NCI-H345 (cell line): ENCODE measurements at places on chromosomes 6 and 20.
A peak's percentile ranks its signal among the peaks of the same experiment; 100 is the strongest.

DNA sequence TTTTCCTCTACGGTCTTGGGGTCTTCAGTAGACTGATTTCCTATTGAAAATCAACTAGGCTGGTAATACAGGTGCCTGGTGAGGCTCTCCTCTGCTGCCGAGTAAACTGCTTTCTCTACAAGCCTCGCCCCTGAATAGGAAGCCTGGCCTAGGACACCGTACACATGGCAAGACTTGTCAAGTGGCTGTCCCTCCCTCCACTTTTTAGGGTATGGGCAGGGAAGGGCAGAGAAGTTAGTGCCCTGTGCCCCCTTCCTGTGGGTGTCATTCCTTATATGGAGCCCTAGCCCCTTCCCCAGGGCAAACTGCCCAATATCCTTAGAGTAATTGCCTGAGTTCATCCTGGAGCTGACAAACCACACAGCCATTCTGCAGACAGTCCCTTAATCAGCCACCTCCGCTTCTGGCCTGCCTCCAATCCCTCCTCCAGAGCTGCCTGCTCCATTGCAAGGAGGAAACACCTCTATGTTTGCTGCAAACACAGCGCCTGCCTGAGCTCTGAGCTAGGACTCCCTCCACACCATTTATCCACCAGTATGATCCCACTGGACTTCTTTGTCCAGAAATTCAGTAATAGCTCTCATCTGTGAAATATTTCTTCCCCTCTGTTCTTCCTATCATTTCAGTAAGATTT, 93.1 kb downstream of the CHD6 start:
- peak; percentile 20 for DNase-seq

- DNase-seq = no peak
These were observed 310.3 kb upstream of the RNF24 start for GRCh38 chr20:4325548-4326187.

DNA sequence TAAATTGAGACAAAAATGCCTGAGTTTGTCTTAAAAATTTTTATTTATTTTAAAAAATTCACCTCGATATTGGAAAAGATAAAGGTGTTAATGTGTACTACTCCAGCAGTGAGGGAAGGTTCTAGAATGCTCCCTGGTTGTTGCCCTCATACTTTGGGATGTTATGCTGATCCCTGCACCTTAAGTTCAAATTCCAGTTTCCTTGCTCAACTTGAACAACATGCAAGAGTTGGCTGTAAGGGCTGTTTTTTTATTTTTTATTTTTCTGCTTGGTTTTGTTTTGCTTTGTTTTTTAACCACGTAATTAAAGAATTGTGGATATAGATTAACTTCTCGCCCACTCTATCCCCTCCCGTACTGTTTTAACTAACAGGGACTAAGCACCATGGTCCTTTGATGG, 158.7 kb upstream of the CITED2 start:
- no peak for DNase-seq

GRCh38 chr6:10837622-10837994, 731 bp downstream of the MAK start:
- DNase-seq = no peak

DNA sequence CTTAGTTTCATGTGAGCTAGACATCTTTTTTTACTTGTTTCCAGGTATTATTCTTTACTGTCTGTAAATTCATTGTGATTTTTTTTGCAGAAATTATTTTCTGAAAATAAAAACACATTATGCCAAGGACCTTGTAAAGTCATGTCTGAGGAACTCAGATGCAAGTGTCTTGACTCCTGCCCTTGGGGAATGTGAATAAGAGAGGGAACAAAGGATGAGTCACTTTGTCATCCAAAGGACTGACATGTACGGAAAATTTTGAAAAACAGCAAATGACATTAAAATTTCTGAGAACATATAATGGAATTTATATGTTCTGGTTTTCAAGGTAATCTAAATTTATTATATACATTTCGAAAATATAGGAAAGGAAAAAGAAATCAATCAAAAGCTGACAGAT, 660.4 kb downstream of the CD109 start:
- DNase-seq = no peak

DNA sequence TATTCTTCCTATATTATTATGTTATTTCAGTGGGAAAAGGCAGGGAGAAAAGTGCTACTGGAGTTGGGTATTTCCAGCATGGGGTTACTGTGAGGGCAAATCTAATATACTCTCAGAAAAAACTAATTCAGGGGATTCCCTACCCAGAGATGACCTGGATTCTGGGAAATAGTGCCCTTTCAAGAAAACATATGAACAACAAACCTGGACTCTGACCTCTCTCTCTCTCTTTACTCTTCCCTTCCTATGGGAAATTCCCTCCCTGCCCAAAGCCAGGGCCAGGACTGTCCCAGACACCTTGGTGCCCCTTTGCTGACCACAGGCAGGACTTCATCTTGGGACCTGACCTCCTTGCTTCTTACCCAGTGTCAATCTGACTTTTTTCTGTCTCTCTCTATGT, 1.6 kb upstream of the UBD start:
- no peak for DNase-seq

DNA sequence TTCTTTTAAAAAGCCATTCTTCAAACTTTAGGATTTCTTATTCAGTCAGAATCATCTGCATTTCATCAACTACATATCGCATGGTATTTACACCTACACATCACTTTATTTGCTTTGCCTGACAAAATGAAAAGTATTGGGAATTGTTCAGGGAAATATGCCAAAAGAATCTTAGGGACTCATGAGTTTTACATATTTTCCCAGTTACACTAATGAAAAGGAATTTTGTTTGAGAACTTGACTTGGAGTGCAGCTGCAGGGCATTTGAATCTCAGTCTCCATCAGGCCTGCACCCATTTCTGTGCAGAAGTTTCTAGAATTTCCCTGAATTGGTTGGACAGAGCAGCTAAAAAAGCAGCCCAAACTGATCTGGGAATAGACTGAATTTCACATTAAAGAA, 65.3 kb downstream of the MTHFD1L start:
- no peak for DNase-seq

- no peak for DNase-seq
These were observed 285.4 kb downstream of the PHACTR1 start for GRCh38 chr6:13001927-13002326.

- no peak for DNase-seq
These were observed 9.4 kb downstream of the CST4 start for GRCh38 chr20:23679133-23680092.

- peak; percentile 3 for DNase-seq
These were observed 69.0 kb downstream of the BTBD9 start for GRCh38 chr6:38570750-38571149.

- DNase-seq = no peak
These were observed 41.6 kb downstream of the PLAGL2 start for GRCh38 chr20:32165836-32166545.
